ENCODE measurements at places on chromosomes 11 and 22. TPM values are rescaled to one million over a fixed set of nuclear protein-coding genes. Genes with fewer than 3 reads are reported as not detected.
A peak's percentile ranks its signal among the peaks of the same experiment; 100 is the strongest.

APOL6 gene
- 4.7 TPM for total RNA-seq

- peak; percentile 6 for DNase-seq
These were observed 60.5 kb upstream of the SHISAL1 start for GRCh38 chr22:44373234-44373633.

- DNase-seq: no peak
These were observed 61.1 kb upstream of the TNRC6B start for GRCh38 chr22:40116496-40117200.

GRCh38 chr11:19088791-19089190 lies 28.2 kb upstream of the ZDHHC13 start:
- no peak for DNase-seq

- DNase-seq: no peak
These were observed 9.9 kb downstream of the DNAL4 start for GRCh38 chr22:38784035-38784434.

Measured in Right ventricle myocardium superior (tissue), 1 donor.